Activated CD8-positive, alpha-beta memory T cell treated with anti-CD3 and anti-CD28 coated beads for 4 hours (primary cell): ENCODE measurements at places on chromosomes 6 and 20.

GRCh38 chr20:62019144-62019805 is 46.4 kb downstream of the TAF4 start:
- no peak for DNase-seq

- no peak for DNase-seq
These were observed 129.0 kb downstream of the MMS22L start for GRCh38 chr6:97154015-97154414.

DNA sequence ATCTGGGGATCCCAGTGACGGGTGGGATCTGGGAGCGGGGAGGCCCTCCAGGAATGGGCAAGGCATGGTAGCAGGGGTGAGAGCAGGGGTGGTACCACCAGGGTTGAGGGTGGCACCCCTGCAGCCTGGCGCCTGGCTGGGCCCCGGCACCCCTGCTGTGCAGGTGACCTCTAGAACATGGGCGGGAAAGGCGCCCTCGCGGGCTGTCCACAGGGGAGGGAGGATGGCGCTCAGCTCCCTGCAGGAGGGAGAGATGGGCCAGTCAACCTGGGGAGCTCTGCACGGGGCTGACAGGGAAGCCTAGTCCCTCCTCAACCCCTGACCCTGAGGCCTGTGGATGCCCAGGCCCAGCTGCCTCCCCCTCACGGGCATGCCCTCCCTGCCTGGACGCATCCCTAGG is 61.6 kb upstream of the SLCO4A1 start:
- DNase-seq, result no peak

DNA sequence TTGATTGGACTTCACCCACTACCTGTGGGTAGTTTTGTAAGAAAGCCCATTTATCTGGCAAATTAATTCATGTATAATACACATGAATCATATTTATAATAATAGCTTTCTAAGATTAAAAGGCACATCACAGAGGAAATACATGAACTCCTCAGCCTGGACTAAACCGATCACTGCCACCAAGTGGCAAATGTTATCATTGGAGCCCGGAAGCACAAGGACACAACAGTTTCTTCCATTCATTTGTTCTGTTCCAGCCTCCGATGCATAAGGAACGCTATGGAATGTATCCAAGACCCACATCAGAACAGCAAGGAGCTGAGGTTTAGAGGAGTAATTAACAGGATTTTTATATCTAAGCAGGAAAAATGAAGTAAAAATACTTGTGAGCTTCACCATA is 13.9 kb upstream of the IPCEF1 start:
- no peak for DNase-seq

- DNase-seq, result no peak
These were observed 508.0 kb downstream of the TBC1D32 start for GRCh38 chr6:120826253-120826652.

DNA sequence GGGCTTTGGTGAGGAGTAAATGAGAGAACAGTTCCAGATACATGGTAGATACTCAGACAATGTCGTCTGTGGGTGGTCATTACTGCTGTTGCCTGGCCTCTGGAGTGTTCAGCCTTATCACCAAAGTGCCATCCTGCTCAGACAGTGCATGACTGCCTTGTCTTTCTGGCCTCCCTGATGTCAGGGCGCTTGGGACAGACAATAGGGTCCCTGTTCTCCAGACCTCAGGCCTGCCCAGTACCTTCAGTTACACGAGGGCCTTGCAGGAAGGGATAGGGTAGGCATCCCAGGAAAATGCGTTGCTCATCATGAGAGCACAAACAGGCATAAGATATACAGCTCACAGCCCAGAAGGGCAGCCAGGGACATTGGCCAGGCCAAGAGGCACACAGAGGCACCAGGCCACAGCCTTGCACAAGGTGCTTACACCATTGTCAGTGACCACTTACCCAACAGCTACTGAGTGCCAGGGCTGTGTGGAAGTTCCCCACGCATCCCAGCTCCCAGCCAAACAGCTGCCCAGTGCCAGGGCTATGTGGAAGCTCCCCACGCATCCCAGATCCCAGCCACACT is 27.4 kb downstream of the BPIFB1 start:
- no peak for DNase-seq

GRCh38 chr20:13552061-13552460 is 86.7 kb downstream of the TASP1 start:
- no peak for DNase-seq

DNA sequence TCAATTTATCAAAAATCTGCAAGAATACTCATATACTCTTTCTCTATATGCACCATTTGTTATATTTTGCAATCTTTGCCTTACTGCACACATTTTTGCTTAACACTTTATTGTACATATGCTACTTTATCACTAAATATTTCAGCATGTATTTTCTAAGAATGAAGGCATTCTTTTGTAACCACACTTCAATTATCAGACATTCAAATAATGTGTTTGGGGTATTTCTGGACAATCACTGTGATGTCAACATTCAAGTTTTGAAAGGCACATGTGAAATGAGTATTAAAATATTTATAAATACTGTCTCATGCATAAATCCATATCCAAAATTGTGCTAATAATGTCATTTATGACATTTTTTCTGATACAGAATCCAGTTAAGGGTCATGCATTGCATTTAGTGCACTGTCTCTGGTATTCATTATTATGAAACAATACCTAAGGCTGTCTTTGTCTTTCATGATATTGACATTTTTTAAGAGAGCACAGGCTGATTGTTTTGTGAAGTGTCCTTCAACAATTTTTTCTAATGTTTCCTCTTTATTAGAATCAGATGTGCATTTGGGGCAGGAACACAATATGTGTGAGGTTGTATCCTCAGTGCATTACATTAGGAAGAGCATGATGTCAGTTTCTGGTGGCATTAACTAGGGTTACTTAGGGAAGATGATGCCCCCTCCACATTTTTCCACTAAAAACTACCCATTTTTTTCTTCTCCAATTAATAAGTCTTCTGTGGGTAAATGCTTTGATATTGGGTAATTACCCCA is 105.7 kb downstream of the MTFR2 start:
- no peak for DNase-seq

DNA sequence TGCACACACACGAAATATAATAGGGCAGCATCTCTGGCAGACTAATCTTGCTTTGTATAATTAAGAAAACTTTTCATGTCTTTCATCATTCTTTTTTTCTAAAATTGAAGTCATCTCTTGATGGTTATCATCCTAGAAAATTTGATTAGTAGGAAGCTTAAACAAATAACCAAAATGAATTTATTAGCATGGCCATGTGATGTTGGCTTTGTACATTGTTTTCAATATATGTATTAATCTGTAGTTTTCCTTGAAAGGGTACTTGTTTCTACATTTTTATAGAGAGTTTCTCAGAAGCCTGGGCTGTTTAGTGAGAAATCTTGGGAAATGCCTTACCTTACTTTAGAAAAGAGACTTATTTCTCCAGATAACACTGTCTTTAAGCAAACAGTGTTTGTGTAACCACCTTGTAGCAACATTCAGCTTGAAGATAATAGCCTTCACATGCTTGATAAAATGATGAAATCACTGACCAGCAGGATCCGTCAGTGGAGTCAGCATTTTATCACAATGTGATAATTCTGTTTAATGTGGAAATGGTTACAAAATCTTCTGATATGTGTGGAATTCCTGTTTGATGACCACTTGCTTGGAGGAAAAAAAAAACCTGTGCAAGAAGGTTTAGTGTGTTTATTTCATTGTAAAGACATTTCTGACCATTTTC is 147.8 kb downstream of the MACROD2 start:
- DNase-seq, result no peak

DNA sequence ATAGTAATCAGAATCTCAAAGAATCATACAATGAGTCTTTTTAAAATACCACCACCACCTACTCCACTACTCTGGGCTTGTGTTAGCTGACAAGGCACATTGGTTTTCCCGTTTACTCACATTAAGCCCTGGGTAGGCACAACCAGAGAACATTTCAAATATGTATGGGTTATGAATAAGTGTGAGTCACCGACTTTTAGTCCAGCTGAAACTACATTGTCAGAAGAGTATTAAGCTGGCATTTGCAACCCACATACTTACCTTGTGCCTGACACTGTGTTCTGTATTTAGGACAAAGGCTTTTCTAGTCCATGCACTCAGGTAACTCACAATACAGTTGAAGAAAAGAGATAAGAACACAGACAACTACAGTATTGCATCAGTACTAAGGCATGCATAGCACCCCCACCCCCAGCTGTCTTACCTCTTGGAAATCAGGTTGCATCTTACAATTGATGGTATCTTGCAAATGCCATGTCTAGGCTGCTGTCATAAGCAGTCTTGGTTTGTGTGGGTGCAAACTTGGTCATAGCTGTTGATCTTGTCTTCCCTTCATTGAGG is 40.3 kb upstream of the AHI1 start:
- DNase-seq, result peak; percentile 17

DNA sequence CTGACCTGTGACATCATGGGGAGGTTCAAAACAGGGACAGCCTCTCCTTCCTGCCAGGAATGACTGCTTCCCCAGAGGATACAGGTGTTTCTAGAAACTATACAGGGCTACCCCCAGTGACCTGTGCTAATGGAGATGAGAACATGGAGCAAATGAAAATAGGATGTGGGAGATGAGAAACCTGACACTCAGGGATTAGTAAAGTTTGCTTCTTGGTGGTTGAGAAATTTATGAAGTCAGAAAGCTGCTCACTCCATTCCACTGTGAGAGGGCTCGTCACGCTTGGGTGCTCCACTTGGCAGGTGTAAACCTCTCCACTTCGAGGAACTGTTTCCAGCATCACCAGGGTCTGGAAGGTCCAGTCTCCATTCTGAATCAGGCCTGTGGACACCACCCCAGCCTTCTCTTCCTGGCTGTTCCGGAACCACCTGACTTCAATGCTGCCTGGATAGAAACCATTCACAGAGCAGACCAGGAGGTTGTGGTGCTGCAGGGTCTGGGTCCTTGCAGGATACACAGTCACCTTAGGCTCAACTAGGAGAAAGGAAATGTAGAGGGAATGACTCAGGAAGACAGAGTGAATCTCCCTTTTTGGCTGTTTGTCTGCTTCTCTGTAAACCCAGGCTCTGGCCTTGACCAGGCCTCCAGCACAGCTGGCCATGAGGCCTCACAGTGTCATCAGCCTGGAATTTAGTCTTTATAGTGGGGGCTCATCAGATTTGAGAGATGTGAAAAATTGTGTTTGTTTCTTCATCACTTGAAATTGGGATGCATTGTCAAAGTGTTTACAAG is 10.8 kb downstream of the HLA-DRB5 start:
- no peak for DNase-seq

DNA sequence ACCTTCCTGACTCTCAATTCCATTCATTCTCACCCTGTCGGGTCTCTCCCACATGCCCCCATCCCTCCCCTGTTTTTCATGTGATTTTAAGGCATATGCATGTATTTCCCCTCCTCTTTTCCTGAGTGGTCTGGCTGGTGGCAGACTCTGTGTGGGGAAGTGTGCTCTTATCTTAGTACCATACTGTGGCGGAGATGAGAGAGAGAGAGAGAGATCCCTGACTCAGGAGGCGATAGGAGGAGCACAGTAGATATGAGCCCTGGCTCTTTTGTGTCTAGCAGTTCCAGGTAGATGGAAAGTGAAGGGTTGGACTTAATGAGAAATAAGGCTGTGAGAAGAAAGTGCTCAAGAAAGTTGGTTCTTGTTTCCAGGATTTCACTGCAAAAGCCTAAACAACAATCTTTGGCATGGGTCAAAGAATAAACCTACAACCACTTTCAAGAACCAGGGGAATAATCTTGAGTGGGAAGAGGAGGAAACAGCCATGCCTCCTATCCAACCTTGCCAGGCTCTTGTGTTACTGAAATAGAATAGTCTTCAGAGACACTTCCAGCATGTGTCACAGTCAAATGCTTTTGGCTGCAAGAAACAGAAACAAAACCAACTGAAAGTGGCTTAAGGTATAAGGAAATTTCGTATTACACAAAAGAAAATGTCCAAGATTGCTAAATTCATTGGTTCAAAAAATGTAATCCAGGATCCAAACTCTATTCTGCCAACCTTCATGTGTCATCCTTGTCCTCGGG is 123.8 kb upstream of the MYLIP start:
- no peak for DNase-seq

GRCh38 chr20:46683011-46683667 is 6.1 kb downstream of the TP53RK start:
- DNase-seq, result no peak
